Astrocyte of the spinal cord (primary cell): ENCODE measurements at places on chromosomes 12 and 14.
A peak's percentile ranks its signal among the peaks of the same experiment; 100 is the strongest.

DNA sequence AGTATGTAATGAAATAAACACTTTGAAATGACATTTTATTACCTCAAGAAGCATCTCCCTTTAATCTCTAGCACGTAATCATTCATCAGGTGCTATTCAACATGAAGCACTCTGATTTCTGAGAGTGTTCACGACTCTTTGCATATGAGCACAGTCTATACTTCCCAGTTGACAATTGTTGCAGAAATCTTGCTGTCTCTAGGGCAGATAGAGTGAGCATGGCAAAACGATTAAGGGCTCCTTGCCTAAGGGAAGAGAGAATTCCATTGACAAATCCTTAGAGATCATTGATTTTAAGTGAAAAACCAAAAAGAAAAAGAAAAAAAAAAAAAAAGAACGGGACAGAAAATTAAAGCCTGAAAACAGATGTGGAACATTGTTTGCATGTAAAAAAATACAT is 107.6 kb downstream of the C12orf50 start:
- no peak for DNase-seq

- peak; percentile 76 for DNase-seq
Measured at GRCh38 chr12:97837401-97837800, 374.8 kb downstream of the RMST start.

GRCh38 chr14:52254086-52254485 is 13.4 kb upstream of the PTGDR start:
- no peak for DNase-seq

DNA sequence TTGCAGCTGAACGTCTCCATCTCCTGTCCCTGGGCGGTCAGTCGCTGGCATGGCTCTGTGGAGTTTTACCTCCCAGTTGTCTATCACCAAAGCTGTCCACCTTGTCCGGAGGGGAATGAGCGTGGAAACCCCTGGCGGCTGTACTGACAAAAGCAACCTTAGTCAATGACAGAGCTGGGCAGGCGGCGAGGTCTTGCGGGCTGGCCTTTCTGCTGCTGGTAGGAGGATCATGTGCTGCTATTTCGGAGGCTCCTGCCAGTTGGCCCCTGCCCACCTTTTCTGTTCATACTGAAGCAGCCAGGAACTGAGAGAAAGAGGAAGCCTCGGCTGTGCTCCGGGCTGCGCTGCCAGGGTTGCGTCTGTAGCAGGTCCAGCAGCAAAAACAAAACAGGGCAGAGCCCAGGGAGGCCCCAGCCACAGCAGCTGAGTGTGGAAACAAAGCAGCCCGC is 57.7 kb downstream of the HMGA2 start:
- DNase-seq = peak; percentile 86

GRCh38 chr12:54159140-54159539 is 29.6 kb downstream of the SMUG1 start:
- DNase-seq = no peak

- no peak for DNase-seq
Measured at GRCh38 chr14:31449136-31449535, 8.2 kb downstream of the DTD2 start.

- DNase-seq = peak; percentile 48
Measured at GRCh38 chr12:10771132-10771733, 31.2 kb downstream of the TAS2R7 start.

GRCh38 chr12:20369305-20370013 is 1.1 kb downstream of the PDE3A start:
- DNase-seq = peak; percentile 73

- peak; percentile 44 for DNase-seq
Measured at GRCh38 chr12:125892276-125892675, 827.0 kb downstream of the AACS start.

DNA sequence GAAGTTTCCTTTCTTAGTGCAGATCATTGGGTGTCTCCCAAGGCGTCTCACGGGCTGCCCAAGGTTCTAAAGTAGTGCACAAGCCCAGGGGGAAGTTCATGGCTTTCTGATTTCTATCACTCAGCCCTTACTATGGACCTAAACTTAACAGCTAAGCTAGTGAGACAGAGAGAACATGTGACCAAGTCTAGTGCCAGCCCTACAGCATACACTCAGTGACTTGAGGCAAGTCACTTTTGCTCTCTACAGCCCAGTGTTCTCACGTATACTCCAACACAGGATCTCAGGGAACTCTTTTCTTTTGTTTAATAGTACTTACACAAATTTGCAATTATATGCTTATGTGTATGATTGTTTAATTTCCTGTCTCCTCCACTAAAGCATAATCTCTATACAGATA is 48.6 kb downstream of the NKX2-1 start:
- no peak for DNase-seq

DNA sequence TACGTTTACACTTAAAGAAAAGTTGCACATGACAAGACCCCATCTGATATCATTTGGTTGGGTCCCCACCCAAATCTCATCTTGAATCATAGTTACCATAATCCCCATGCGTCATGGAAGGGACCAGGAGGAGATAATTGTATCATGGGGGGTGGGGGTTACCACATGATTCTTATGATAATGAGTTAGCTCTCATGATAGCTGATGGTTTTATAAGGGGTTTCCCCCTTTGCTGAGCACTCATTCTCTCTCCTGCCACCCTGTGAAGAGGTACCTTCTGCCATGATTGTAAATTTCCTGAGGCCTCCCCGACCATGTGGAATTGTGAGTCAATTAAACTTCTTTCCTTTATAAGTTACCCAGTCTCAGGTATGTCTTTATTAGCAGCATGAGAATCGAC is 60.3 kb downstream of the PHLDA1 start:
- DNase-seq = no peak

GRCh38 chr14:106879241-106879640 is 1352.9 kb downstream of the TMEM121 start:
- DNase-seq = no peak

DNA sequence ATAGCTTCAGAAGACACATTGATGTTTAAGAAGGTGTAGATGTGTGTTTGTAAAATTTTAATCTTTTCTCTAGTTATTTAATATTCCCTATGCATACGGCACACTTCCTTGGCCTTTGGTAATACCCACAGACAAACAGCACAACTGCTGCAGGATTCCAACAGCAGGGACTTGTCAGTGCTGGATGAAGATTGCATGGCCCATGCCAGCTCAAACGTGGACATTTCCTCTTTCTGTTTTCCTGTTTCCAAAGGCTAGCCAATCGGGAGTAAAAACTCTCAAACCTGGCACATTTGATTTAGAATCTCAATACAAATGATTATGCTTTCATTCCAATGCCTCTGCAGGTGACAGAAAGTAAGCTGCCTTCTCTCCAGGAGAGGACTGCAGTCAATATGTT is 22.5 kb upstream of the PDE3A start:
- DNase-seq = no peak

- no peak for DNase-seq
Measured at GRCh38 chr12:11639454-11639853, 10.0 kb upstream of the ETV6 start.

GRCh38 chr12:532908-533565 is 73.3 kb downstream of the B4GALNT3 start:
- DNase-seq = no peak

- DNase-seq = peak; percentile 77
Measured at GRCh38 chr12:47080725-47081502, 1.2 kb upstream of the AMIGO2 start.

DNA sequence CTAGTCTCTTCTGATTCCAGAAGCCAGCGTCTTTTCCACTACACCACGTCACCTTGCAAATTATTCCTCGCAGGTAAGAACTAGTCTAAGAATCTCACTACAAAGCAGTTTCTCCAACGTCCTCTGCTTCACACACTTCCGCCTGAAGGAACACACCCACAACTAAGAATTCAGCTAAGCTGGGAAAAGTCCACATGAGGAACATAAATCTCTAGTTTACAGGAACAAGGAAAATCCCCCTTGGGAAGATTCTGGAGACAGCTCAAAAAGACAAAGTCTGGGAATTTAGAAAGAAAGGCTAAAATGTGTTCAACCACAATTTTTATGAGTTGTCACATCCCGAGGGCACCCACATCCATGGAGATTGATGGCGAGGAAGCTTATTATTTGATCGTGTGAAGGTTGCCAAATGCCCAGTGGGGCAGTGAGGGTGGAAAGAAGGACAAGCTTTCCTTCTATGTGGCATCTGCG is 780.2 kb upstream of the TBX3 start:
- no peak for DNase-seq

- DNase-seq = no peak
Measured at GRCh38 chr12:82754856-82755255, 68.2 kb downstream of the TMTC2 start.

GRCh38 chr12:106096376-106096775 is 42.4 kb downstream of the NUAK1 start:
- peak; percentile 54 for DNase-seq

DNA sequence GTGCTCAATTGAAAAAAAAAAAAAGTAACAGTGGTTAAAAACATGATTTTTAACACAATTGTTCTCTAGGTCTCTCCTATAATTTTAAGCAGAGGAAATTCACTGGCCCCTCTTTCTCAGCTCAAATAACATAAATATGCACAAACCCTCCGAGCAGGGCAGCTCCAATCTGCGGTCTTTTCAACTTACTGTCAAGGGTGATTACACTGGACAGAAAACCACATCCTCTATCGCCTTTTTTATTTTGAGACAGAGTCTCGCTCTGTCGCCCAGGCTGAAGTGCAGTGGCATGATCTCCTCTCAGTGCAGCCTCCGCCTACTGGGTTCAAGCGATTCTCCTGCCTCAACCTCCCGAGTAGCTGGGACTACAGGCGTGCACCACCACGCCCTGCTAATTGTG is 16.5 kb upstream of the GABARAPL1 start:
- no peak for DNase-seq

DNA sequence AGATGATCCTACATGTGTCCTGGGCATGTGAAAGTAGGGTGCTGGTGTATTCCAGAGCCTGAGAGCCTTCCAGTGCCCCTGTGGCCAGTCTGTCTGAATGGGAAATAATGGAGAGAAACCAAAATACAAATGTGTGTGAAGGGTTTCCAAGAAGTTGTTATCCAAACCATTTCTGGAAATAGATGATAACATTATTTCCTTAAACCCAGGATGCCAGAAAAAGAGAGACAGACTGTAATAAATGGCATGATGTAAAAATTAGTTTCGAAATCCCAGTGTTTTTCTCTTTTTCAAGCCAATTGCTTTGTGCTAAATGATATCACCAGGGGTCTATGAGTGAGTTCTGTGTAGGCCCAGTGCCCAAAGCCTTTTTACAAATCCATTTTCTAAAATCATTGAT is 175.3 kb downstream of the PHLDA1 start:
- DNase-seq = no peak

GRCh38 chr12:87981495-87981894 is 47.7 kb downstream of the C12orf50 start:
- no peak for DNase-seq

DNA sequence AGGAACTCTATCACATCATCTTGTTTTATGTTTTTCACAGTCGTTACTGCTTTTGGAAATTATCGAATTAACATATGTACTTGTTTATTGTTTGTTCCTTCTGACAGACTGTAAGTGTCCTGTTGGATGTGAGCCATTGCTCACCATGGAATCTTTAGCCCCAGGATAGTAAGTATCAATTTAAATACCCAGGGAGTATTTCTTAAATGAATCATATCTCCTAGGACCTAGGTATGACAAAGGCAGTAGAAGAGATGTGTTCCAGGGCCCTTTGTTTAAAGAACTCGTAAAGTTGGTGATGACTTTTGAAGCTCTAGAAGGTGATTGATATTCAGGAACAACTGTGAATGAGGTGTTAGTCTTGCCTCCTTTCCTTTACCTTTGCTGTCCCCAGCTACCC is 30.3 kb upstream of the STRAP start:
- no peak for DNase-seq

- DNase-seq = no peak
Measured at GRCh38 chr14:95522556-95522955, 6.1 kb upstream of the SYNE3 start.

DNA sequence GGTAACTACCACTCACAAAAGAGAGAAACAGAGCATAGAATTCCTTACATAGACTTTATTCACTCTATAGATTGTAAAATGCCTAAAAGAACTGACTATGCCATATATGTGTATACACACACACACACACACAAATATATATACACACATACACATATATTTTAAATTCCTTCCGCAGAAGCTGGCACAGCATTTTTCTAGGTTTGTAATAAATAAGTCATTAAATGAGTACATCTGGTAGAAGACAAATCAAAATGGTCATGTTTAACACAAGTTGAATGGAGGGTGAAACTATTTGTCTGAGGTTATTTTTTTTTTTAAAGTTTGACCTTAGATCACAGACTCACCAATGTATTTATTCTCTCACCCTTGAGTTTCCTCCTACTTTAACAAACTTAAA is 58.2 kb downstream of the CCER1 start:
- no peak for DNase-seq

DNA sequence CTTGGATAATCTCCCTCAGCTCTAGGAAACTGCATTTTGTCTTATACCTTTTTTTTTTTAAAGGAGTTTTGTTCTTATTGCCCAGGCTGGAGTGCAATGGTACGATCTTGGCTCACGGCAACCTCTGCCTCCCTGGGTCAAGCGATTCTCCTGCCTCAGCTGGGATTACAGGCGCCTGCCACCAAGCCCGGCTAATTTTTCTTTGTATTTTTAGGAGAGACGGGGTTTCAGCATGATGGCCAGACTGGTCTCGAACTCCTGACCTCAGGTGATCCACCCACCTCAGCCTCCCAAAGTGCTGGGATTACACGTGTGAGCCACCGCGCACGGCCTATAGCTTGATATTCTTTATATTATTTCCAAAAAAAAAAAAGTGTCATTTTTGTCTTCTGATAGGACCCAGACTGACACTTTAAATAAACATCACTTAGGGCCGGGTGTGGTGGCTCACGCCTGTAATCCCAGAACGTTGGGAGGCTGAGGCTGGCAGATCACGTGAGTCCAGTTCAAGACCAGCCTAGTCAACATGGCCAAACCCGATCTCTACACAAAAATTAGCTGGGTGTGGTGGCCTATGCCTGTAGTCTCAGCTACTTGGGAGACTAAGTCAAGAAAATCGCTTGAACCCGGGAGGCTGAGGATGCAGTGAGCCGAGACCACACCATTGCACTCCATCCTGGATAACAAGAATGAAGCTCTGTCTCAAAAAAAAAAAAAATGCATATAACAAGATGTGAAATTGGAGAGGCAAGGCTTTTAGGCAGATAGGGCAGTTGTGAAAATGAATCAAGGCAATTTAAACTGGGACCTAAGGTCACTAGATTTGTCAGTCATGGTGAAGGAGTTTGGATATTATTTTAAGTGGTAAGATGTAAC is 18.4 kb downstream of the SLC2A3 start:
- no peak for DNase-seq

GRCh38 chr12:63020269-63020668 is 85.3 kb upstream of the PPM1H start:
- DNase-seq = no peak

DNA sequence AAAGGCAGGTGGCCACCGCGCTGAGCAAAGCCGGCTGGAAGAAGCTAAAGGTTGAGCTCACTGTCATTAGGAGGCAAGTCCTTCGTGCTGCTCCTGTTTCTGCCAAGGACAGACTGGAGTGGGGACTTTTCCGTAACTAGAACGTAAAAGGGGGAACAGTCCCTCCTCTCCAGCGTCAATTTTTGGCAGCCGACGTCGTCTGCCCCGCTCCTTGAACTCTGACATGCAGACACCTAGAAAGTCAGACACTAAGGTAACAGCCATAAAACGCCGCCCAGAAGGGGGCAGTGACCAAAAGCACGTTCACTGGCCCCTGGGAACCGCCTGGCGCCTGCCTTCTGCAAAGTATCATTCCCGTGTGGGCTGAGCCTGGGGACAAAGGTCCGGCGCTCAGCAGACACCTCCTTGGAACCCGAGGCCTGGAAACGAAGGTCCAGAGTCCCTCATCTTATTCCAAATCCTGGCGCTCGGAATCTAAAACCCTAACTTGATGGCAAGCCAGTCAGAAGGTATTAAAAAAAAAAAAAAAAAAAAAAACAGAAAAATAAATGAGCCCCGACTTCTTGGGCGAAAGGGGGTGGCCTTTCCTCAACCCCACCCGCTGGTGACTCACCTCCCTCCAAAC is 1.1 kb upstream of the LRP1 start:
- no peak for DNase-seq
